NCI-H69 (cell line): ENCODE measurements at places on chromosomes 4 and X.

GRCh38 chrX:138710866-138711341, 613 bp downstream of the FGF13 start:
- DNase-seq: peak; percentile 25

GRCh38 chrX:10884246-10884645, 226.9 kb upstream of the HCCS start:
- DNase-seq: no peak

GRCh38 chr4:170674176-170674575, 584.4 kb upstream of the AADAT start:
- DNase-seq: no peak

DNA sequence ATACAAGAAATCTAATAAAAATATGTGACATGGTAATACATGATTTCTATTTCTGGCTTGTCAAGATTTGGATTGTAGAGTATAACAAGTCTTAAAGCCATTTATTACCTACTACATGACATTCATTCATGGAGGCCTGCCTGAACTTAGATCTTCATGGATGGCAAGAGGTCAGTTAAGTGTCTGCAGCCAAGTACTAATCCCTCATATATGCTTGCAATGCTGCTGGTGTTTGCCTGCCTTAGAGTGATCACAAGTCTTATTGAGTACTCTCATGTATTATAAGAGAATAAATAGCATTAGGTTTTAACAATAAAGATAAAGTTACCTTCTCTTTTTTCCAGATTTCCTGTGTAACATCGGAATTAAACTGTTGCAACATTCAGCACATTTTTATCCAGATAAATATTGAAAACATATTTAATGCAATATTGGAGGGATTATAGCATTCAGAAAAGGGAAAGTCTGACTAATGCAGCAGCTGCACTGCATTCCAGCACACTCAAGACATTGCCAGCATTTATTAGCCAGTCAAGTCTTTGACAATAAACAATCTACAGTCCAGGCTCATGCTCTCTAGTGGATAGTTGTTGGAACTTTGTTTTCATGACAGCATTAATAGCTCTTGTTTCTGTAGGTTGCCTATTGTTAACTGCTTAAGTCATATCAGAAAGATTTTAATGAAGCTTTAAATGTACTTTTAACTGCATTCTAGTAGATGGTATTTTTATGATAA, 737.1 kb downstream of the FAT4 start:
- no peak for DNase-seq

DNA sequence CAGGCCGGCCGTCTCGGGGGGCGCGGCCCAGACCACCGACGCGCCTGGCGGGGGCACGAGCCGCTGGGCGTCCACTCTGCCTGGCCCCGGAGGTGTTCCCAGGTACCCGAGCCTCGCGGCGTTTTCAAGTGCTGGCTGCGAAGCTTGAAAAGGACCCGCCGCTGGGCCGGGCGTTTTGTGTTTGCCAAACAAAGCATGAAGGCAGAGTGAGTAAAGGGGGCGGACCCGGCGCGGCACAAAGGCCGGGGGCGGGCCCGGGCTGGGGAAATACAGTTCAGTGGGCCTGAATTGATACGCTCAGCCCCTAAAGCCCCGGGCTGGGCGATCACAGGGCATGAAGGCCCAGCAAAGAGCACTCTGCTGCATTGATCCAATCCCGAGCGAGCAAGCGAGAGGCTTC, 65.4 kb downstream of the SOX3 start:
- peak; percentile 74 for DNase-seq

- DNase-seq: no peak
Observed at GRCh38 chr4:156825074-156825473, 146.5 kb downstream of the PDGFC start.

DNA sequence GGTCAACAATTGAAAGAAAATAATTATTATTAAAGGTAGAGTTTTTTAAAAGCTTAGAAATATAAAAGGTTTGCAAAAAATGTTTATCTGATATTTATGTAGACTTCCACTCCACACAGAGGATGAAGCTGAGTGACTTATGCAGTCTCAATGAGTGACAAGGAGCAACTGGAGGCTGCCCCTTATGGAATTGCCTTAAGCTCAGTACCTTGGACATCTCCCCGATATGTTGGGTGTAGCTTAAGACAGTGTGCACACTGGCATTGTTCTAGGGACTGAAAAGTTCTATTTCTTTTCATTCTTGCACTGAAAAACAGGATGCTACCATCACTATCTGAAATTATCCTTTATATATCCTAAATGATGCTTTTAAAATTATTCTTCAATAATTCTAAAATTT, 292.1 kb downstream of the PRDM5 start:
- DNase-seq: no peak

DNA sequence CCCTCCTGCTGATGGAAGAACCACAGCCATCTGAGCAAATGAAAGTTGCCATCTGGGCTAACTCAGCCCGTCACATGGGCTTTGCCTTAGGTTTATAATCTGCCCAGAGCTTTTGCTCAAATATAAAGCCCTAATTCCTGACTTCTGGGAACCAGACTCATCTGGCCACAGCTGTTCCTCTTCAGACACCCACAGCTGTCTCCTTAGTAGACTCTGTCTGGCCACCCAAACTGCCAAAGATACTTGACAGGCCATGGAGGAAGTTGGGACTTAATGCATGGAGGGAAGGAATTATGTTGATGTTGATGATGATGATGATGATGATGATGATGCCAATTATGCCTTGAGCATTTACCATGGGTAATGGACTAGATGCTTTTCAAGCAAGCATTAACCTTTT, 8.0 kb downstream of the LGI2 start:
- DNase-seq: no peak

DNA sequence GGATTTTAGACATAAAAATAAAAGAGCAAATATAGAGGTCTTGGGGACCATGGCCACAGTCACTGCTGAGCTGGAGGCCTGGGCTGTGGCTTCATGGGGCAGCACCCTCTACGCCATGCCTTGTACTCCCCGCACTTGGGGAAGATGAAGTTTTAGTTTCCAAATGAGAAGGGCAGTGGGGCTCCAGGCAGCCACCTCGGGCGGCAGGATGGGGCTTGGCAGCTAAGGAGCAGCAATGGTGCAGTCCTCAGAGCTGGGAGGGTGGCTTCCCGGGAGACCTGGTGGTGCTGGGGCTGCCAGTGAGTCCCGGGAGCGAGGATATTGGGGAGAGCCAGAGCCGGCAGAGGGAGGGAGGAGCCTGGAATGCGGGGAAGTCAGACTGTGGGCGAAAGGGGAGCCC, 2.4 kb downstream of the CXCR3 start:
- no peak for DNase-seq

GRCh38 chr4:22474636-22475310, 41.1 kb downstream of the ADGRA3 start:
- DNase-seq: no peak

- DNase-seq: no peak
Observed at GRCh38 chr4:180794333-180794732, 1448.9 kb upstream of the TENM3 start.

DNA sequence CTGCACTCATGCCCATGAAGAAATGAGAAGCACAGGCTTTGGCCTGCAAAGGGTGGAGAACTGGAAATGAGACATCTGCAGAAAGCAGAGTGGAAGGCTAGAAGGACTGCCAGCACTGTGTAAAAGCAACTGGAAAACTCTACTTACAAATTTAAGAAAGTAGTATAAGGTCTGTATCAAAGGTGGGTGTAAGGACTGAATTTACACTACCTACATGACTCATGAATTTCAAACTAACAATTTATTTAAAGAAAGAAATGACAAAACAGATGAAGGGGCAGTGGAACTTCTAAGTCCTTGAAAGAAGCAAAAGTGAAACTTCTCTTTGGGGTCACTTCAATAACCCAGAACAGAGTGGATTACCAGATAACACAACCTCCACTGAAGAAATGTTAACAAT, 71.2 kb downstream of the SLC10A7 start:
- DNase-seq: no peak

DNA sequence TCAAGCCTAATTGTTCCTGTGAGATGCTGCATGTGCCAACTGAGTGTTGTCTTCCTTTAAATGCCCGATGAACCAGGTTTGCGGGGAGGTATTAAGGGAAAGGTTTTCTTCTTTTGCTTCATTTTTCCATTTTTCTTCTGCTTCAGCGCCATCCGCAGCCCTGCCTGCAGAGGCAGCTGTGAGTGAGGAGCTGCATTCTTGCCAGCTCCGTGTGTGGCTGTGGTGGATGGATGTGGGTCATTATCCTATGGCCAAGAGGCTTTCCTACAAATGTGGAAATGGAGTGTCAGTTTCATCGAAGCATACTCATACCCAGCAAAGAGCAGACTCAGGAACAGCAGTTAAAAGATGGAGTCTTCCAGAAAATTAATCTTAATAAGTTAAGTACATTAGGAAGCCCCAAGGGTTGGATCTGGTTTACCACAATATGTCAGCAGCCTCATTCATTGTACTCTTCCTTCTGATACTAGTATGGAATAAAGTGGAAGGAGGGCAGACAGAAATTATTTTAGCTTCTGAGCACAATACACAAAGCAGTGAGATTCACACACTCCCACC, 37.6 kb downstream of the TNIP3 start:
- DNase-seq: no peak

GRCh38 chrX:131054906-131055305, 3.2 kb upstream of the ARHGAP36 start:
- DNase-seq: no peak

DNA sequence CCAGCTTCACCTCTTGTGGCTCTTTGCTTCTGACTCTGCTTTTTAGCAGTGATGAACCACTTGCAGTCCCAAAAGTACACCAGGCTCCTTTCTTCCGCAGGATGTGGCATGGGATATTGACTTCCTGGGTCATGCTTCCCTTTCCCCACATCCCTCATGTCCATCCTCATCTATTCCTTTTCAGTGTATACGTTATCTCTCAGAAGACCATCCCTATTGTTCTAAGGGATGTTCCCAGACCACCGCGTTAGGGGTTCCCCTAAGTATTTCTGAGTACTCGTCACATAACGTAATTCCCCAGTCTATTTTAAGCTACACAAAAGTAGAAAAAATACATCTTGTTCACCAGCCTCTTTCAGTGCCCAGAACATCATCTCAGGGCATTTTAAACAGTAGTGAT, 71.1 kb upstream of the NLGN4X start:
- no peak for DNase-seq

- DNase-seq: no peak
Observed at GRCh38 chr4:43471950-43472349, 579.4 kb downstream of the GRXCR1 start.

GRCh38 chrX:94524867-94525266, 850.9 kb downstream of the FAM133A start:
- DNase-seq: peak; percentile 2

GRCh38 chr4:16413814-16414555, 187.7 kb upstream of the TAPT1 start:
- DNase-seq: no peak

DNA sequence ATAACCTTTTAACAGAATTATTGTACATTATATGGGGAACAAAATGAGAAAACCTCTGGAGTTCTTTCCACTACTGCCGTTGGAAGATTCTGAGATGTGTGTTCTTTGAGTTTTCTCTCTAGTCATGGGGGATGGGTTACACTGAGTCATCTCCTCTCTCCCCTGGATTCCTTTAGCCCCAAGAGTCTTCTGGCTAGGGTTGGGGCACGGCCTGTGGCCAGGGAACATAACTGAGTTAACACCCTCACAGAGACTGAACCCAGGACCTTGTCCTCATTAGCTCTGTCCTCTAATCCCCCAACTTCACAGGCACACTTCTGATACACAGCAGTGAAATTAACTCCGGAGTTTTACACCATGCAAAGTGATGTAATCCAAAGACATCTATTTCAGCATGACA, 142.3 kb upstream of the F9 start:
- DNase-seq: no peak

- peak; percentile 89 for DNase-seq
Observed at GRCh38 chrX:17374619-17375366, at the start of gene NHS. Gene NHS, plus strand, starts transcription at chrX:17375200. Its CDS starts 558 bp downstream, at chrX:17375758.

DNA sequence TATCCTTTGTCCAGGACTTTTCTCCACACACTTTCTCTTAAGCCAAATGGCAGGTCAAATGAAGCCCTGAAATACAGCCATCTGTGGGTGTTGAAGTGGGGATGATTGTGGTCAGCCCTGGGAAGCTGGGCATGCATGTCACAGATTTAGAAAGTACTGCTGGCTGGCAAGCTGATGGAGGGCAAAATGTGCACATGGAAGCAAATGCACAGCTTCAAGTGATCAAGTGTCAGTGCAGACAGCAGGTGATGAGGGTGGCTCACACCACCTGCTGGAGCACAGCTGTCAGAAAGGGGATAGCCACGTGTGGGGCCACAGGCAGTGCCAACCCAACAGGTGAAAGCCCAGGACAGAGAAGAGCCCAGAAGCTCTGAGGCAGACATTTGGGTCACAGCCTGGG, 40.3 kb upstream of the ATXN3L start:
- DNase-seq: peak; percentile 77

- no peak for DNase-seq
Observed at GRCh38 chr4:75016472-75016871, 83.6 kb downstream of the PARM1 start.

DNA sequence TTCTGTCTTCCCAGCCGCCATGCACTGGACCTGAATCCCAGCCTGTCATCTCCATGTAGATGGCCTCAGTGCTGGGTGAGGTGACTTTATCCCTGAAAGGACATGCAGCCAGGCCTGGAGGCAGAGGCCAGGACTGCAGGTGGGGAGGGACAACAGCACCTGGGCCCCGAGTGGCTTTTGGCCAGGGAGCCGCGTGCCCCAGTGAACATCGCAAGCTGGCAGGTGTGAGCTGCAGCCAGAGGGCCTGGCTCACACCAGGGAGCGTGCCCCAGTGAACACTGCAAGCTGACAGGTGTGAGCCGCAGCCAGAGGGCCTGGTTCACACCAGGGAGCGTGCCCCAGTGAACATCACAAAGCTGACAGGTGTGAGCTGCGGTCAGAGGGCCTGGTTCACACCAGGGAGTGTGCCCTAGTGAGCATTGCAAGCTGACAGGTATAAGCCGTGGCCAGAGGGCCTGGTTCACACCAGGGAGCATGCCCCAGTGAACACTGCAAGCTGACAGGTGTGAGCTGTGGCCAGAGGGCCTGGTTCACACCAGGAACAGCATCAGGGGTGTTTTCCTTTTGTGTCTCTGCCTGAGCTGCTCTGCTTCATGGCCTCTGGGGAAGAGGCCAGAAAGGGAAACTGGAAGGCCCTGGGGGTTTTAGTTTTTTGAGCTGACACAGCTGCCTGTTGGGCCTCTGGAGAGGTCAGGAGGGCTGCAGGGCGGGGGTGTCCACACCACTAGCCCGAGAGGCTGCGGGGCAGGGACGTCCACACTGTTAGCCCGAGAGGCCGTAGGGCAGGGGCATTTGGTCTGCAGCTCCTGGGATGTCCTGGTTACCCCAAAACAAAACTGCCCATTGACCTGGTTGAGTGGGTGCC, 22.7 kb upstream of the PSAPL1 start:
- DNase-seq: peak; percentile 9

GRCh38 chr4:88750369-88750768, 52.7 kb upstream of the NAP1L5 start:
- DNase-seq: no peak

DNA sequence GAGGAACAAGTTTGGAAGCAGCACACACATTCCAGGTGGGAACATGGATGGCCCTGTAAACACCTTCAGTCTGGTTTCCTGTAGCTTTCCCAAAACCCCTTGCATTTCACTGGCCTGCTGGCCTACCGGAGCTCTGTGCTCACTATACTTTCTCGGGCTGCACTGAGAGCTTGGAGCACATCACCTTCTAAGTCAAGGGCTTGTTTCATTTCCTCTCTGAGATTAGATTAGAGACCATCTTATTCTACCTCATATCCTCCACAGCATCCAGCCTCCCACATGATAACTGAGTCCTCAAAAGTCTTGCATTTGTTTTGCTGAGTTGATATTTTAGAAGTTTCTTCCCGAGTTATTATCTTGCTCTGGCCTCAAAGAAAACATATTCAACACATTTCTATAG, 147.7 kb downstream of the RASL11B start:
- DNase-seq: no peak
